ENCODE measurements at places on chromosomes 16 and 17.

DNA sequence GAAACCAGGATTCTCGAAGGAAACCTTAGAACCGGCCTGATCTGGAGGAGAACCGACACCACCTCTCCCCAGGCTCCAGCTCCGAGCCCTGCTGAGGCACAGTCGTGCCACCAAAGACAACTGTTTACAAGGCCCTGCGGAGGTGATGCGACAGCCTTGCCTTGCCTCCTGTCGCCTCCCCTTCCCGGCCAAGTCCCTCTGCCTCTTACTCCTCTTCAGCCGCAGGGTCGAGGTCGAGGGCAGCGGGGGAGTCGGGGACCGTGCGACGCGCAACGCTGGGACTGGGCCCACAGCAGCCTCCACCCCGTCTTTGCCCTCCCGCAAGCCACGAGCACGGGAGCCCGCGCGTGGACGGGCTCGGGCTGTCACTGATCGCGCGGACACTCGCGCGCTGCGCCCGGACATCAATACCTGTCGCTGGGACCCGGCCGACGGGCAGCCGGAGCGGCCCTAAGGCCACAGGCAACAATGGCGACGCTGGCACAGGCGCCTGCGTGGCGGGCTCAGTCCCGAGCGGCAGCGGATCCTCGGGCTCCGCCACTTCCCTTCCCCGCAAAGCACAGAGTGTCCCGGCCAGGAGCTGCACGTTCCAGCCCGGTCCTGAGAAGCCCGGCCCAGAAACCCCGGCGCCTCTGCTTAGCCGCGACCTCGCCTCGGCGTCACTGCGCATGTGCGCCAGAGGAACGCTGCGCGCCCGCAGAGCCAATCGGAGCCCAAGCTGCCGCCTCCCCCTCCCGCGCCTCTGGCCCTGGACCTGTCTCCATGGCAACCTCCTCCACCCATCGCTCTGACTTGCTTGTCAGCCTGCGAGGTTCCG, at the start of gene ZNF287:
Gene ZNF287 (minus strand): TSS at position 664 of the 817 bp plus-strand sequence. CDS start 1,473 bp downstream, outside the sequence.
- H3K4me3 ChIP-seq = peak within 1 kb of the TSS; percentile 59
- peaks cover 7% of the 10 kb centered on the region for H3K4me1 ChIP-seq
- H3K27ac ChIP-seq = no peak within 1 kb of the TSS
- H3K27me3 ChIP-seq = no peaks in the 10 kb centered on the region
- peaks cover 4% of the 10 kb centered on the region for H3K36me3 ChIP-seq
- DNase-seq = peak; percentile 86

GRCh38 chr17:14270508-14270907, 30.4 kb upstream of the HS3ST3B1 start:
- H3K4me1 ChIP-seq = no peaks in the 10 kb centered on the region
- DNase-seq = no peak
- no peaks in the 10 kb centered on the region for H3K36me3 ChIP-seq
- no peak overlapping the region for H3K27ac ChIP-seq
- no peaks in the 10 kb centered on the region for H3K27me3 ChIP-seq

DNA sequence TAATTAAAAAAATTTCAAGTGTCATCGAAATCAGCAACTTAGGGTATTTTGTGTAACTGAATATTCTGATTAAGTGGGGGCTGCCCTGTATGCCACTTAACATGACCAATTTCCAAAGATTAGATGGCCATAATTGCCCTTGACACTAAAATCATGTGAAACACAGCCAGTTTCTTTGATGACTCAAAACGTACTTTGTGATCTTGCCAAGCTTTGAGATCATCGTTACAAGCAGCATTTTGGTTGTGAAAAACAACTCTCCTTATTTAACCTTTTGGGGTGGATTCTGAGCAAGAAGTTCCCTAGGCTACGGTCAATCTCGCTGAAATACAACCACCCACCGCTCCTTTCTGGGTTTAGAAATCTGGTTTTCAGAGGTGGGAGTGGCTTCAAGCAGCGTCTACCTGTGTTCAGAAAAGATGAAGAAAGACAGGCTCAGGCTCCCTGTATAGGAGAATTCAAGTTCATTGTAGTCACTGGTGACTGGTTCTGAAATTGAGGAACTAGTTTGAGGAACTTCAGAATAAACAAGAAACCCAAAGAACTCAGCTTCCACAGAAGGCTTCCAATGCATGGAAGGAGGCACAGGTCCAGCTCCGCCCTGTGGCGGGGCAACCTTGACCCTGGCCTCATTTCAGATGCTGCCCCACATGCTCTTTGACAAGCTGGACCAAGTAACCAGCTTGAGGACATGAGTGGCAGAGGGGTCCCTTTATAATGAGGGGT, 9.4 kb downstream of the MAP3K14 start:
- no peaks in the 10 kb centered on the region for H3K27me3 ChIP-seq
- peak overlapping the region; percentile 63 for H3K27ac ChIP-seq
- DNase-seq = peak; percentile 62
- no peak overlapping the region for H3K4me3 ChIP-seq
- H3K36me3 ChIP-seq = peaks cover 49% of the 10 kb centered on the region
- H3K4me1 ChIP-seq = peaks cover 68% of the 10 kb centered on the region

GRCh38 chr17:958712-959451, 20.7 kb downstream of the NXN start:
- no peak overlapping the region for H3K4me3 ChIP-seq
- no peak overlapping the region for H3K27ac ChIP-seq
- peaks cover 16% of the 10 kb centered on the region for H3K4me1 ChIP-seq
- H3K27me3 ChIP-seq = no peaks in the 10 kb centered on the region
- DNase-seq = no peak

GRCh38 chr17:70905796-70906195, 736.5 kb downstream of the KCNJ2 start:
- DNase-seq = no peak
- H3K27me3 ChIP-seq = no peaks in the 10 kb centered on the region
- no peaks in the 10 kb centered on the region for H3K4me1 ChIP-seq
- no peak overlapping the region for H3K27ac ChIP-seq
- H3K4me3 ChIP-seq = no peak overlapping the region
- no peaks in the 10 kb centered on the region for H3K36me3 ChIP-seq

DNA sequence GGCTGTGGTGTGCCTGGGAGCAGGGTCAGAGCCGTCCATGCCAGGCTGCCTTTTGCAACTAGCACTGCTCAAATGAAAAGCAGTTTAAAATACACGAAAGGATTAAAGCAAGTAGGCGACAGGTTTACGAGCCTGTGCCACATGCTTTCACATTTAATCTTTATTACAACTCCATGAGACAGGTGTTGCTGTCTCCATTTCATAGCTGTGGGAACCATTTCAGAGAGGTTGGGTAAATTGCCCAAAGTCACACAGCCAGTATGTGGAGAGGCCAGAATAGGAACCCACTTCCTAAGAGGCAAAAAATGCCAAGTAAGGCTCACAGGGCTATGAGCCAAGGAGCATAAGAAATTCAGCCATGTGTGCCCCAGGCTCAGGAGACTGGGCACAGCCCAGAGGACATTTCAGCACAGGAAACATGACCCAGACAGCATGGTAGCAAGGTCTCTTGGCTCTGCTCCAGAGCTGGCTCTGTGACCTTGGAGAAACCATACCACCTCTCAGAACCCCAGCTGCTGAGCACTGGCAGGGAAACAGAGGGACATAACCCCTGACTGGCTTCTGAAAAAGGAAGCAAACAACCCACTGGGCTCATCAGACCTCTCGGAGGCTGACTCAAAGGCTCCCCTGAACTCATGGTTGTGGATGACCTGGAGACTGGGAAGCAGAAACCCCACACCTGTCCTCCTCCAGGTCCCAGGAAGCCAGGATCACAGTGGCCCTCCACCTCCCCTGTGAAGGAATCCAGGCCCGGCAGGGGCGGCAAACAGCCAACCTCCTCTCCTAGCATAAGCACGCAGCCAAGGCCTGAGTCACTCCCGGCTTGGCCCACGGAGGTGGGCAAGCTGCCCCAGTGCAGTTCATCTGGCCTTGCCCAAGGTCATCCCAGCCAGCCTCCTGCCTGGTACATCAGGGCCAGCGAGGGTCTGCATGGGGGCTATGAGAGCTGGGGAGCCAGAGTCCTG, 40.3 kb upstream of the MRPS23 start:
- peaks cover 51% of the 10 kb centered on the region for H3K4me1 ChIP-seq
- peak overlapping the region; percentile 52 for H3K27ac ChIP-seq
- H3K27me3 ChIP-seq = no peaks in the 10 kb centered on the region
- peak; percentile 86 for DNase-seq
- peaks cover 18% of the 10 kb centered on the region for H3K36me3 ChIP-seq
- H3K4me3 ChIP-seq = no peak overlapping the region

Measured in SJSA1 (cell line).